ENCODE measurements at places on chromosomes 1 and 21.

DNA sequence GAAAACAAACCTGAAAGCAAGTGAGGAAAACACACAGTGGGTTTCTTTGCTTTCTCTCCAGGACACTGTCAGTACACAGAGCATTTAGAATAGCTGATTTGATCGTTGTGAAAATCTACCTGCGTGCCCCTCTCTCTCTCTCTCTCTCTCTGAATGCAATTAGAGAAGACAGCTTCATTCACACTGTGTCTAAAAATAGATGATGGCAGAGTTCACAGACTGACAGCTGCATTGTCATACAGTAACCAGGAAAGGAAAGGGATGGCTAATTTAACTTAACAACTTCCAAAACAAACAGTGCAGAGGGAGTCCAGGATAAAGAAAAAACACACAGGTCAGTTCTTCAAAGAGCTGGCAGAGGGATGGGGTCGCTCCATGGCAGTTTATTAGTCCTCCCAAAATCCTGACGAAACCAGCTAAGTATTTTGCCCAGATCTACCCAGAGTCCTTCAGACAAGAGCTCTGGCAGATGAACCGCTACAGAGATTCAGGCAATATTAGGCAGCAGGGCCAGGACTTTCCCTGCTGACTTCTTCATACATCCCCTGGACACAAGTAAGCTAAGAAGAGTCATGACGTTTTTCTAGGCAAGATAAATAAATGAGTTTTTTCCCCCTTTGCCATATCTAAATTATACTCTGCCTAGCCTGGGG is 58.9 kb downstream of the WLS start:
- DNase-seq, result no peak

DNA sequence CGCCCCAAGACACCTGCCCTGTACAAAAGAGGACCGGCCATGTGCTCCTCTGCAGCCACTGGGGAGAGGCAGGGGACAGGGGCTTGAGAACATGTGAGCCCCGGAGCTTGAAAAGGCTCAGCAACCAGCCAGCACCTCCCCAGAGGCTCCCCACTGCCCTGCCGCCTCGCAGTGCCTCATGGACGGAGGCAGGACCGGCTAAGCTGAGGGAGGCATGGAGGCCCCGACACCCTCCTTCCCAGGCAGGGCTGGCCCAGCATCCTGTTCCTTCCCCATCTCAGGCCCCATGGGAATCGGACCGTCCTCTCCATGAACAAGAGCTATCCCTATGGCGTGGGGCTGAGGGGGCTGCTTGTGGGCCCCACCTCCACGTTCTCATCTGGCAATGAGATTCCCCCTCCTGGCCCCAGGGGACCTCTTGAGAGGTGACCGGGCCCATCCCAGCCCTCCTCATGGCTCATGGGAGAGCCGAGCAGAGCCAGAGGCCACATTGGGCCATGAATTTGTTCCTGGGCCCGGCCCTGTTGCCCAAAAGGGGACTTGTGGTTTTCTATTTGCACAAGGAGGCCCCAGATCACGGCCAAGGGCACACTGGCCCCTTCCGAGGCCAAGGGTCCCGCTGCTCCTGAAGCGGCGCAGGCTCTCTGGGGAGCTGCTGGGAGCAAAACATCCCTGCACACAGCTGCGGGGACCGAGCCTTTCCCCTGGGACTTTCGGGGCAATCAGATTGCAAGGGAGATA is 65.2 kb upstream of the ARHGEF16 start:
- no peak for DNase-seq

GRCh38 chr1:38609166-38610025 is 250.2 kb downstream of the RRAGC start:
- DNase-seq, result no peak

DNA sequence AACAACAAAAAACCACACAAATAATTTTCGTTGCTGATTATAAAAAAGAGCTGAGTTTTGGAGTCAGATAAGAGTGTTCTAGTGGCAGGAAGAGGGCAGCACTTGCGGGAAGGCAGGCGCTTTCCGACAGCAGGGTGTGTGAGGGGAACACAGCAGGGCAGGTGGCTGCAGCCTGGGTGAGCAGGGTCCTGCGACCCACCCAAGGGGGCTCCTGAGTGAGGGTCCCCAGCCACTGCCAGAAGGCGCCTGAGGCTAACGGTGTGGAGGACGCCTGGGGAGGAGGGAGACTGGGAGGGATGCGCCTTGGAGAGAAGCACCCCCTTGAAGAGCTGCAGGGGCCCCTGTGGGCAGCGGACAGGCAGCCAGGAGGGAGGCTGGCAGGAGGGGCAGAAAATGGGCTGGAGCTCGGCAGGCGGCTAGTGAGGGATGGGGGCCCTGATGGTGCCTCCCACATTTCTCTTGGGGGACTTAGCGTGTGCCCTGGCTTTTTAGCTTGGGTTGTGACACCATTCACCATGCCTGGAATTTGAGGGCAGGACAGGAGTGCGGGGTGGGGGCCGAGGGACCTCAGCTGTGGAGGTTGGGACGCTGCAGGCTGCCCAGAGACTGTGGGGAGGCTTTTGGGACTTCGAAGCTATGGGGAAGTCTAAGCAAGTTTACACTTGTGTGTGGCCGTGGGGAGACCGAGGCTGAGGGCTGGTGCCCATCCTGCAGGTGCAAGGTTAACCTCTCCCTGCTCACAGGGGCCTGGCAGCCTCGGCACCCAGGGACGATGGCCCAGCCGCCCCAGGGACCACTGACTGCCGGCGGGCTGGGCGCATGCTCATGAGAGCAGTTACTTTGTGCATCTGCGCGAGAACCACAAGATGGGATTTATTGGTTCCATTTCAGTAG is 111.4 kb downstream of the SIK1 start:
- peak; percentile 21 for DNase-seq

DNA sequence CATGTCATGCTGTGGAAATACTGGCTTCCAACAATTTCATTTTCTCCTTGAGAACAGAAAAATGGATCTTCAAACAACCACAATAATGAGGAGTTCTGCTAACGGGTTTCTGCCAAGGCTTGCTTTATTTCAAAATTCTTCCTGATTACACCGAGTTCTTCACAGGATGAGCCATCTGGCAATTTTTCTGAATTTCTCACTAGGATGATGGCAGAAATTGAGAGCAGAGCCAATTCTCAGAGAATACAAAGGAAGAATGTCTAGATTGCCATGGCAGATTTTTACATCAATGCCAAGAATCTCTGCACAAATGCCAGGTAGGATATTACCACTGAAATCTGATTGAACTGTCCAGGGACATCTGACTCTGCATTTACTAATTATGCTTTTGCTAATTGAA is 619.0 kb upstream of the CHRM3 start:
- DNase-seq, result no peak

GRCh38 chr1:159185121-159185520 is 13.7 kb downstream of the CADM3 start:
- DNase-seq, result no peak

DNA sequence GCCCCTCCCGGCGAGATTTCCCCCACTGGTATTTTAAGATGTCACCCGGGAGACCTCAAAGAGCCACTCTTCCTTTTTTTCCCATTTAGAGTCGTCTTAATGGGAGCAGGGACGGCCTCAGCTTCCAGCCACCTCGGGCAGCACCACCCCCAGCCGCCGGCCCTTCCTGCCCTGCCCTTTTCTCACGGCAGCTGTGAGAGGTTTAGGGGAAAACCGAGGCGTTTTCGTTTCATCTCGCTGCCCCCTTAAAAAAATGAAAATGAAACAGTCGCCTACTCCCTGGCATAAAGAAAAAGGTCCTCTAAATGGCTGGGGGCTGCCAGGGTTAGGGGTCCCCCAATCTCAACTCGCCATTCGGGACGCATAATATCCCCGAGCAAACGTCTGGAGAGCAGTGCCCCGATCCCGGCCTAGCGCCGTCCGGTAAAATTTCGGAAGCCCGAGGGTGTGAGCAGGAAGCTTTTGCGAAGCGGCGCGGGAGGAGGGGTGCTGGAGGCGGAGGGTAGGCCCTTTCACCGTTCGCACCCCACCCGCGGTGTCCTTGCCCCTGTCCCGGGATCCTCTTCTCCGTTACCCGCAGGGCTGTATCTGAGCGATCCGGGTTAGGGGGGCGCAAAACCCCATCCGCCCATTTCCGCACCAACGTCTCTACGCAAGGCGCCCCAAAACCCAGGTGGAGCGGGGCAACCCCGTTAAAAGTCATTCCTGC is 1.2 kb downstream of the RUNX3 start:
- peak; percentile 56 for DNase-seq

DNA sequence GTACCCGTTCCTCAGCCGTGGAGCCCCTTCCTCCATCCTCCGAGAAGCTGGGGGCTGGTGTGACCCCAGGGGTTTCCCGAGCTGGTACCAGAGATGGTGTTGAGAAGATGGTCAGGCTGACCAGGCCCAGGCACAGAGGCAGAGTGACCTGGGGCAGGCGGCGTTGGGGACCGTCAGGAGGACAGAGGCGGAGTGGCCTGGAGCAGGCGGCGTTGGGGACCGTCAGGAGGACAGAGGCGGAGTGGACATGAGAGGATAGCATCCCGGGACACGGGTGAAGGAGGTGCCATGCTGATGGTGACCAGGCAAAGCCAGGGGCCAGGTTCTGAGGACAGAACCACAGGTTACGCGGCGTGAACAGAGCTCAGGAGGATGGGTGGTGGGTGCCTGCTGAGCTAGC is 75.9 kb upstream of the TTC34 start:
- DNase-seq, result no peak

DNA sequence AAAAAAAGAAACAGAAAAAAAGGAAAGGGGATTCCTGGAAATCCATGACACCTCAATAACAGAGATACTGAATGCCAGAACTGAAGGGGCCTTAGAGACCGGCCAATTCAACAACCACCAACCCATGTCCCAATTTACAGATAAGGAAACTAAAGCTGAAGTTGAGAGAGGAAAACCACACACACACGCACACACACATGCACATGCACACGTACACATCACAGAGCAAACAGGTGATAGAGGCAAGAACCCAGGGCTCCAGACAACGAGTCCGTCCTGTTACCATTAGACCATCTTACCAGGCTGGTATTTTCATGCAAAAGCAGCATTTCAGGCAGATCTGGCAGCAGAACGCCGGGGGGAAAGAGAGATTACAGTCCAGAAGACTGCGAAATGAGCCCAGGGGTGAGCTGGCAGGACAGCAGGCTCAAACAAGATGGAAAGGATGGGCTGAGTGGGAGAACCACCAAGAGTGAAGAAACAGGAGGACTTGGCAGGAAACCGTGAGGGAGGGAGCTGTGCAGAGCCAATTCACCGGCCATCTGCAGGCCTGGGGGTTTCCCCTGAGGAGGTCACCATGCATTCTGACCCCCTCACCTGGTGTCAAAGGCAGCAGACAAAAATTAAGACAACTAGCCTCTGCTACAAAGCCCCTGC is 43.5 kb downstream of the PAFAH2 start:
- DNase-seq, result no peak

DNA sequence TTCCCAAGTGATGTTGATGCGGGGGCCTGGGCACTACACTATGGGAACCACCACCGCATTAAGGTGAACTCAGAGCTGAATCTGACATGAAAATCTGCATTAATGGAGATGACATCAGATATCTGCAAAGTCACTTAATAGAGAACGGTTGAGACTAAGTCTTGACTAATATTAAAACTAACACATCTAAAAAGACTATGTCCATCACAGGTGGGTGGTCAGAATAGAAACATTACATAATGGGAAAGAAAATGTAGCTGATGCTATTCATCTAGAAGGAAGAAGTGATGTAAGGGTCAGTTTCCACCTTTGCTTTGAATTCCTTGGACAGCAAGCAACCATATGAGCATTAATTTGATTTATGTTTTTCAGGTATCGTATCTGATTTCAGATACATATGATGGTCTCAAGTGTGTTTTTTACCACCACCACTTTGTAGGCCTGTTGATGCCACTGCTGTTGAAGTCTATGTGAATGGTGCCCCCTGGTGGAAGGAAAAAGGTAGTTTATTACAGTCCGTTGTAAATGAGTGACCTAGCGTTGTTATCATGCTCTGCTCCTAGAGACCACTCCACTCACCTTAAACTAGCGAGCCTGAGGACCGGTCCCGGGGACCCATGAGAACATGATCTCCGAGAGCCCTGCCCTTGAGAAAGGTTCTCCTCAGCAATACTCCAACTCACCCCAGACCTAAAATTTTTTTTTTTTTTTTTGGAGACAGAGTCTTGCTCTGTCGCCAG is 73.5 kb downstream of the BACH1 start:
- DNase-seq, result peak; percentile 81

GRCh38 chr1:5690291-5690690 is 301.9 kb downstream of the NPHP4 start:
- no peak for DNase-seq

GRCh38 chr1:172835834-172836233 is 176.9 kb downstream of the FASLG start:
- no peak for DNase-seq

DNA sequence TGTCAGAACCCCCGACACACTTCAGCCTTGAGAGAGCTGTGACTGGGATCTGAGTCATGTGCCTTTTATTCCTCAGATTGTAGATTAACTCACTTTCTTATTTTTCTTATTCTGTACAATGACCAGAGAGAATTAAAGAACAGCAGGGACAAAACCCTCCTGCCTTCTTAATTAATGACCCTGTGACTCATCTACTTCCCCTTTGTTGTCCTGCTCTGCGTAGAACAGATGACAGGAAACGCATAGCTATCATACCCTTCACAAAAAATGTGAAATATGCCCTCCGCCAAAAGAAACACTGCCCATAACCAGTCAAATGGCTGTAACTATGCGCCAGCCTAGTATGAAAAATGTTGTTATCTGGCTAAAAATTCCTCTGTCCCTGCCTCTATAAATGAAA is 9.1 kb upstream of the PADI2 start:
- no peak for DNase-seq

GRCh38 chr1:157597959-157598667 is at the start of gene FCRL4:
FCRL4 (minus strand) TSS chr1:157598085; CDS start chr1:157597944, 141 bp downstream.
- DNase-seq, result no peak

- DNase-seq, result no peak
Observed at GRCh38 chr1:116478621-116479020, 92.2 kb downstream of the CD58 start.

- DNase-seq, result no peak
Observed at GRCh38 chr1:156833603-156834002, 17.0 kb upstream of the SH2D2A start.

GRCh38 chr1:921011-921837 is 2.5 kb upstream of the SAMD11 start:
- peak; percentile 16 for DNase-seq

DNA sequence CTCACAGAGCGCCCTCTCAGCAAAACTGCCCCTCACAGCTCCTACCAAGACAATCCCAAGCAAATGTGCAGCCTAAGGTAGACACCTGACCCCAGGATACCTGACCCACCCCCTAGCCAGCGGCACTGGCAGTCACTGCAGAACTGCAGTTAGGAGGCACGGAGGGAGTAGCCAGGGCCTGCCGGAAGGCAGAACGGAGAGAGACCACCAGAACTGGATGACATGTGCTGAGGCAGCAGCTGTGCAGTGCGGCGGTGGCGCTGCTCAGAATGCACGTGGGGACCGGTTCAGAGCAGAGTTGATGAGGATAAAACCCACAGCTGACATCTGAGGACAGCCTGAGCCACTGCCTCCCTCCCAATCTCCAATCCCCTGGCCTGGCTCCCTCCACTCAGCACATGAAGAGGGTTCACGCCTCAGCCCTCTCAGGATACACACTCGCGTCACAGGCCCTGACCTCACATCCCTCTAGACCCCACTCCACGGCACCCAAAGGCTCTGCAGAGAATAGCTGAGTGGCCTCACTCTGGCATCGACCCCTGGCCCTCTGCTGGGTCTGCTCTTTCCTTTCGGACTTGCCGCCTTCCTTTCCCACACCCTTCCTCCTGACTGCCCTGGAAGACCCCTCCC is 29.6 kb downstream of the UBE2G2 start:
- DNase-seq, result no peak

Measured in CD4-positive, alpha-beta T cell treated with Interferon alpha-2 for 1 hour (primary cell).